ENCODE measurements at places on chromosomes 12 and 14.

DNA sequence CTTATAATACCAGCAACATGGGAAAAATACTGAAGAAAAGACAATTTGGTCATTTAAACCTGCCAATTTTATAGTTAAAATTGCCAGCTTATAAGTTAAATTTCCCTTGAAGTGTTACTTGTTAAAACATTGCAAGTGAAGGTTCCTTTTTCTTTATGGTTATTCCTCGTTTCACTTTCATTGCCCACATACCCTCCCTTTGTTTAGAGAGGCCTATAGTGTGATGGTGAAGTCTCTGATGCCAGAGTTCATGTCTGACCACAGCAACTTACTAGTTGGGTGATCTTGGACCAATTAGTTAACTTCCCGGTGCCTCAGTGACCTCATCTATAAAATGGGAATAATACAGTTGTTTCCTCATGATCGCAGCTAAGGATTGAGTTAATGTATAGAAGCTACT lies 173.5 kb downstream of the ANO6 start:
- no peak for DNase-seq

- DNase-seq = no peak
These were observed 95.3 kb downstream of the DAD1 start for GRCh38 chr14:22493753-22494152.

- no peak for DNase-seq
These were observed 66.8 kb upstream of the SLCO1C1 start for GRCh38 chr12:20628226-20628787.

DNA sequence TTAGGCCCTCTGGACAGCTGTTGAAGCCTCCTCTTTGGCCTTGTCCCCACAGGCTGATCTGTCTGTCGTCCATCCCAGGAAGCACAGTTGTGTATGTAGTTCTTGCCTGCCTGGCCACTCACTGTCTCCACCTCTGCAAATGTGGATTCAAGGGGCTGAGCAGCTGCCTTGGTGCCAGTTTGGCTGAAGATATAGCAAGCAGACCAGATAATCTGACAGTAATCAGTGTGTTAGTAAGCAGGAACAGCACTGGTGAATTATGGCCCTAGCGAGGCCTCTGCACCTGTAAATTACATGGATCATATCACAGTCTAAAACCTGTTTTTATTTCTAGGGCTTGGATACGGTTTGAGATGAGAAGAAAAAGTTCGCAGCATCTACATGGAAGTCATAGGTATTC lies 282.5 kb upstream of the NOS1 start:
- DNase-seq = no peak

- DNase-seq = no peak
These were observed 46.8 kb downstream of the TMEM117 start for GRCh38 chr12:43882578-43883178.

- DNase-seq = no peak
These were observed 10.7 kb upstream of the AVIL start for GRCh38 chr12:57829025-57829777.

- DNase-seq = no peak
These were observed 41.4 kb downstream of the ACTN1 start for GRCh38 chr14:68937471-68938270.

DNA sequence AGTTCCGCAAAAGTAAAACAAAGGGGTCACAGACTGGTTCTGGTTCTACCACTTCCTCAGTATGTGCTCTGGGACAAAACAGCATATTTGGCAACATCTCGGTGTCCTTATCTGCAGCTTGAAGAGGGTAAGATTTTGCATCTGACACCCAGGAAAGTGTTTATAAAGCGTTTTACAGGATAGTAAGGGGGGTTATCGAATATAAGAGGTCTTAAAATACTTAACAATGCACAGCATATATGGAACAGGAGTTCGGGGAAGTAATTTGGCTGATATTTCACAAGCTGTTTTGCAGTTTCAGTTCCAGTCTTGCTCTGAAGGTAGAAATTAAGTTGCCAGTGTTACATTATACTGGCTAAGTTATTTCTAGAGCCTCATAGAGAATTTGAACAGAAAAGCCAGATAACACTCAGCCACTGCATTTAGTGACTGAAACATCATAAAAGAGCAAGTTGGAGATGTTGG lies 904 bp upstream of the MAP4K5 start:
- DNase-seq = no peak

DNA sequence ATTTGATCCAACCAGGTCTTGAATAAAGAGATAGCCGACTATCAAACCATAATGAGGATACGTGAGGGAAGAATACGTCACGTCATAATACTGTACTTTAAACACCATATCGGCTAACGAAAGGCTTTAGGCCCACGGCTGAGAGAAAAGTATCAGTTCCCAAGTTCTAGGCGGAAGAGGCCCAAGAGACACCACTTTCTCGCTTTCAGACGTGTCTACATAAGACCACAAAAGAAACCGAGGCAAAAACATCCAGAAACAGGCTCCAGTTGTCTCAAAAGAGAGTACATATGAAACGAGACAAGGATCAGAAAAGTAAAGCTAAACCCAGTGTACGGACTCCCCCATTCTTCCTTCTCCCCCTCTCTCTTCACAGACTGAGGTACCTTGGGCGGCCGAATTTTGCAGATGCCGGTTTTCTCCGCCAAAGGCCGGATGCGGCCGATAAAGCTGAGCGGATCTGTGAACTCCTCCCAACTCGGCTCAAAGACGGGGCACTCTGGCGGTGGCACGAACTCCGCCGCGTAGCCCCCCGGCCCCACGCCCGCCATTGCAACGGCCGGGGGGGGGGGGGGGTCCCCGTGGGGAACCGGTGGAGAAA lies 479 bp downstream of the KDM5A start:
- no peak for DNase-seq

GRCh38 chr12:122437656-122438121 lies 15.2 kb upstream of the CLIP1 start:
- no peak for DNase-seq

DNA sequence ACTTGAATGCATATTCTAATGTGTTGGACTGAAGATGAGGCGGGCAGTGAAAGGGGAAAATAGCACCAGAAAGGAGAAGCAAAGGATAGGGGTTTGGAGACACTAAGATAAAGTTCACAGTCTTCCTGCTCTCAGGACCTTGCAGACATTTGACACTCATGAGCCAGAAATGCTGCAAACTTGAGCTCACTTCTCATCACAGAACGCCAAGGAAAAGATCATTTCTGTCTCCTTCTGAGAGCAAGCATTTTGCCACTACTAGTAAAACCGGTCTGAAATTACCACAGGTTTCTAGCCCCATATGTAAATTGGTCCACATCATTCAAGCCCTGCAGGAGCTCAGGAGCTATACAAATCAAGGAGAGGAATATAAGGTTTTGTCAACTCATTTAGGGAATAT lies 44.6 kb upstream of the ANO2 start:
- no peak for DNase-seq

GRCh38 chr12:1773937-1774655 lies 46.3 kb upstream of the LRTM2 start:
- DNase-seq = no peak

DNA sequence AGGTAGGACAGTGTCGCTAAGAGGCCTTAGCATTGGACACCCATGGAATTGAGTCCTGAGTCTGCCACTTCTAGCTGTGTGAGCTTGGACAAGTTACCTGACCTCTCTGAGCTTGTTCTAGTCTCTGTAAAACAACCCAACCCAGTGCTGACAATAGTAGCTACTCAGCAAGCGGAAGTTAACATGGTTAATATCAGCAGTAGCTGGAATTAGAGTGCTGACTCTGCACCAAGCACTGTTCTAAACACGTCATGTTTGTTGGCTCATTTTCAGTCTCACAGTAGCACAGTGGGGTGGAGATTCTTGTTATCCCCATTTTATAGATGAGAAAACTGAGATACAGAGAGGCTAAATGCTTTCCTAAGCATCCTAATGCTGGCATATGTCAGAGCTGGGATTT lies 47.5 kb upstream of the RIN3 start:
- no peak for DNase-seq

- no peak for DNase-seq
These were observed 961.9 kb downstream of the TMEM121 start for GRCh38 chr14:106488291-106488690.

- no peak for DNase-seq
These were observed 393.2 kb downstream of the TMEM121 start for GRCh38 chr14:105919458-105920150.

- no peak for DNase-seq
These were observed 438.9 kb upstream of the FAR2 start for GRCh38 chr12:28709986-28710685.

- DNase-seq = peak; percentile 65
These were observed 103.3 kb downstream of the RBM19 start for GRCh38 chr12:113862590-113863454.

DNA sequence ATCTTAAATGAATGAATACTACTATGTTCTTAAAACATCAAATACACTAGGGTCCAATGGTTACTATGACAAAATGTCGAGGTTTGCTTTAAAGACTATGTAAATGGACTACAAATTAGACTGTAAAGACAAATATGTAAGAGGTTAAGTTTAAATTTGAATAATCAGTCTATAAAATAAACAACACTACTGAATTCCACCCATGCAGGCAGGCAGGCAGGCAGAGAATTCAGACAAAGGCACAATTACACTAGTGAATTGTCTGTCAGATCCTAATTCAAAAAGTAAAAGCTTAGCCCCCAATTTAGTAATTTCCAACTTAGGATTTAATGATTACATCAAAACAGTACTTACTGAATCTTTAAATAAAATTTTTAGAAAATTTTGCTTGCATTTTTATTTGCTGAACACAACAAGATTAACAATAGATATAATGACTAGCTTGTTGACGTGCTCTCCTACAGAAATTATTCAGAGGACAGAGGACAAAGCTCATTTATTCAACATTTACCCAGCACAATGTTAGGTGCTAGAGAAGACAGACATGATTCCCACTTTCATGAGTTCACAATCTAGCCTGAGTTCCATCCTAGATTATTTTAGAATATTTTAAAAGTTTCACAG lies 97.4 kb downstream of the CDK17 start:
- peak; percentile 6 for DNase-seq

- DNase-seq = no peak
These were observed 4.2 kb upstream of the DAD1 start for GRCh38 chr14:22593189-22593588.

GRCh38 chr14:95313707-95314106 lies 6.0 kb downstream of the CLMN start:
- DNase-seq = no peak

DNA sequence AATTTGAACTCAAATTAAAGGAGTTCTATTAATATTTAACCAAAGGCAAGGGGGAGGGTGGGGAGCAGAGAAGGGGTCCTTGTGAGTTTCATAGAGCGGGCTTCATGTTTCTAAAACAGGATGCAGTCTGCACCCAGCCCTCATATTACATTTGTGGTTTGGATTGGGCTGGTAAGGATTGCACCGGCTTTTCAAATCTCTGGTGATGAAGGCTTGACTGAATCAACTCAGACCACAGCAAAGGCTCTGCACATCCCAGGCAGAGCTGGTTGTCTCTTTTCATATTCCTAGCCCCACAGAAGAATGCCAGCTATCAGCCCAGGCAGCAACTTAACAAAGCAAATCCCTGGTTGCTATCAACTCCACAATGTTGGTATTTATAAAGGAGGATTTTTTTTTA lies 1221.4 kb downstream of the VRK1 start:
- DNase-seq = no peak

GRCh38 chr14:76782885-76783566 lies 21.8 kb downstream of the VASH1 start:
- no peak for DNase-seq

- no peak for DNase-seq
These were observed 832.0 kb downstream of the DIO2 start for GRCh38 chr14:79379266-79379665.

Data from NCI-H1417 treated with DMSO at 0.1 percent for 48 hours (cell line).